Melanocyte of skin (primary cell): ENCODE measurements at places on chromosomes 6 and 20. TPM values are rescaled to one million over a fixed set of nuclear protein-coding genes. Genes with fewer than 3 reads are reported as not detected.

Gene BFSP1
- total RNA-seq: 2.0 and 4.5 TPM in 2 replicates

Gene TMC2
- under 0.01 TPM in 1 of 2 replicates, not detected in the other for total RNA-seq

Gene PKHD1
- total RNA-seq: under 0.01 TPM in 2 replicates

Gene NFKBIL1
- 17.6 and 21.6 TPM in 2 replicates for total RNA-seq

Gene CD93
- total RNA-seq: not detected in 2 replicates

Gene LATS1
- total RNA-seq: 21.0 and 26.2 TPM in 2 replicates

Gene HTR1B
- total RNA-seq: not detected in 2 replicates

Gene CUTA
- total RNA-seq: 144 and 147 TPM in 2 replicates

Gene MAPK13
- total RNA-seq: 0.34 and 0.36 TPM in 2 replicates

Gene RSPH4A
- 0.34 and 0.36 TPM in 2 replicates for total RNA-seq

Gene BPI
- total RNA-seq: not detected in 2 replicates

Gene FAM217A
- total RNA-seq: not detected in 2 replicates

Gene HEBP2
- total RNA-seq: 6.7 and 15.7 TPM in 2 replicates

Gene PI16
- total RNA-seq: not detected in 2 replicates

Gene GFOD1
- total RNA-seq: 6.3 and 8.5 TPM in 2 replicates

Gene IDH3B
- 99.2 and 103 TPM in 2 replicates for total RNA-seq

Gene ZBTB46
- 0.31 and 1.00 TPM in 2 replicates for total RNA-seq

Gene C20orf204
- 1.1 and 1.4 TPM in 2 replicates for total RNA-seq

Gene MARCKS
- 101 and 145 TPM in 2 replicates for total RNA-seq

Gene SPATA2
- total RNA-seq: 5.0 and 5.1 TPM in 2 replicates

Gene SOX12
- total RNA-seq: 6.2 and 9.8 TPM in 2 replicates

Gene RAET1G
- total RNA-seq: not detected in 2 replicates

Gene COX7A2
- 131 and 176 TPM in 2 replicates for total RNA-seq

Gene MAP1LC3A
- 19.6 and 22.4 TPM in 2 replicates for total RNA-seq

Gene KIF6
- 7.9 and 11.6 TPM in 2 replicates for total RNA-seq

Gene SLC2A10
- 8.0 and 8.3 TPM in 2 replicates for total RNA-seq

Gene PARD6B
- 0.34 and 0.36 TPM in 2 replicates for total RNA-seq

Gene HLA-DQB2
- not detected in 2 replicates for total RNA-seq

Gene DDAH2
- total RNA-seq: 10.3 and 14.2 TPM in 2 replicates

Gene ID1
- 0.69 and 1.8 TPM in 2 replicates for total RNA-seq

Gene CRISP2
- total RNA-seq: not detected in 2 replicates

Gene COL9A1
- total RNA-seq: not detected in 2 replicates

Gene ARMC2
- 1.7 and 3.4 TPM in 2 replicates for total RNA-seq

Gene PSMB8
- 160 and 172 TPM in 2 replicates for total RNA-seq

Gene CST4
- not detected in 2 replicates for total RNA-seq

Gene OPN5
- not detected in 2 replicates for total RNA-seq

Gene MACROD2
- total RNA-seq: 2.1 and 4.0 TPM in 2 replicates

Gene C6orf136
- total RNA-seq: 3.6 and 5.2 TPM in 2 replicates
